ENCODE measurements at places on chromosomes 12 and 14.

DNA sequence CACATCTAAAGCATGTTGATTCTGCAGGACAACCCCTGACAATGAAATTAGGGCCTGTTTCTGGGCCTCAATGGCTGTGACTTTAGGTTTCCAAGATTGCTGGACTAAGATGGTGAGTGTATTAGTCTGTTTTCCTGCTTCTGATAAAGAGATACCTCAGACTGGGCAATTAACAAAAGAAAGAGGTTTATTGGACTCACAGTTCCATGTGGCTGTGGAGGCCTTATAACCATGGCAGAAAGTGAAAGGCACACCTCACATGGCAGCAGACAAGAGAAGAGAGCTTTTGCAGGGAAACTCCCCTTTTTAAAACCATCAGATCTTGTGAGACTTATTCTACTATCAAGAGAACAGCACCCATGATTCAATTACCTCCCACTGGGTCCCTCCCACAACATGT lies 10.6 kb downstream of the IL22 start:
- DNase-seq, result no peak

- no peak for DNase-seq
These were observed 78.5 kb downstream of the PPFIBP1 start for GRCh38 chr12:27602516-27602915.

- no peak for DNase-seq
These were observed 37.7 kb downstream of the CCDC177 start for GRCh38 chr14:69536971-69537370.

DNA sequence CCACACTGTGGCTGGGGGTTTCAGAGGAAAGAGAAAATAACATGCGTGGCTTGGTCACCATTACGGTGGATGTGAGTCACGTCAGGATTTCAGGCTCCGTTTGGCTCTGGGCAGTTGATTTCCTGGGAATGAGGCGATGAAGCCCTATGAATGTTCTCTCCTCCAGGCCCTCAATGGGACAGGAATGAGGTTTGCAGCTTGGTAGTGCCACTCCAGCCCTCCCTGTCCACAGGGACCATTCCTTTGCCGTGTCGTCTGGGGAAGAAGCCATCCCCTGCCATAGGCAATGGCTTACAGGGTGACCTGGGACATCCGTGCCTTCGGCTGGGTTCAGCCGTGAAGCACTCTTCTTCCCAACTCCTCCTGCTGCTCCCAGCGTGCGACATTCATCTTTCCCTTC lies 95.0 kb downstream of the FBXL14 start:
- DNase-seq, result no peak

DNA sequence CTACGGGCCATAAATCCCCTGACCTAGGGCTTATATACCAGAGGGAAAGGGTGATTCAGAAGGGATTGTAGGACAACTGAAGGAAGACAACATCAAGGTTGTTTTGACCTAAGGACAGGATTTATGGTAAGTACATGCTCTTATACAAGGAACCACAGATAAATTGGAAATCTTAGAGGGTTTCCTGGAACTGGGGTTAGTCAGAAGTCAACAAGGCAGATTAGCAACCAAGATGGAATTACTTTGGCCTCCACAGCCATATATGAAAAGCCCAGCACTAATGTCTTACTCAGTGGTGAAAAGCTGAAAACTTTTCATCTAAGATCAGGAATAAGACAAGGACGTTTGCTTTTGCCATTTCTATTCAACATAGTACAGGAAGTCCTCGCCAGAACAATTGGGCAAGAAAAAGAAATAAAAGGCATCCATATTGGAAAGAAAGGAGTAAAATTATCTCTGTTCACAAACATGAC lies 5.4 kb downstream of the TMBIM4 start:
- DNase-seq, result no peak

- no peak for DNase-seq
These were observed 6.4 kb upstream of the CISTR start for GRCh38 chr12:53758081-53758729.

DNA sequence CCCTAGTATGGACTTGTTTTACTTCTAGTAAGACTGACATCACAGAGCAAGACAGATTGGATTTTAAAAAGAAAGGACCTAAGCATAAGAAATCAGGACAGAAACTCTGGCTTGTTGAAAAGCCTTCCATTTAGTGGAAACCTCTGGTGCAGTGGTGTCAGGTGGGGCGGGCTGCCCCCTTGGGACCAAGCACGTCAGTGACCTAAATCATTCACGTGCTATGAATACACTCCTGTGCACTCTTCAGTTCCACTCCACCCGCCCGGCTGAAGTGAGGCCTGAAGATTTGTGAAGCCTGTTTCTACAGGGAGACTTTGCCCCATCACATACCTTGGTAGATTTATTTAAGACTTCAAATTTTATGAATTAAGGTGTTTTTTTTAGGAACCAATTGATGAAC lies 58.2 kb upstream of the STRN3 start:
- DNase-seq, result no peak

DNA sequence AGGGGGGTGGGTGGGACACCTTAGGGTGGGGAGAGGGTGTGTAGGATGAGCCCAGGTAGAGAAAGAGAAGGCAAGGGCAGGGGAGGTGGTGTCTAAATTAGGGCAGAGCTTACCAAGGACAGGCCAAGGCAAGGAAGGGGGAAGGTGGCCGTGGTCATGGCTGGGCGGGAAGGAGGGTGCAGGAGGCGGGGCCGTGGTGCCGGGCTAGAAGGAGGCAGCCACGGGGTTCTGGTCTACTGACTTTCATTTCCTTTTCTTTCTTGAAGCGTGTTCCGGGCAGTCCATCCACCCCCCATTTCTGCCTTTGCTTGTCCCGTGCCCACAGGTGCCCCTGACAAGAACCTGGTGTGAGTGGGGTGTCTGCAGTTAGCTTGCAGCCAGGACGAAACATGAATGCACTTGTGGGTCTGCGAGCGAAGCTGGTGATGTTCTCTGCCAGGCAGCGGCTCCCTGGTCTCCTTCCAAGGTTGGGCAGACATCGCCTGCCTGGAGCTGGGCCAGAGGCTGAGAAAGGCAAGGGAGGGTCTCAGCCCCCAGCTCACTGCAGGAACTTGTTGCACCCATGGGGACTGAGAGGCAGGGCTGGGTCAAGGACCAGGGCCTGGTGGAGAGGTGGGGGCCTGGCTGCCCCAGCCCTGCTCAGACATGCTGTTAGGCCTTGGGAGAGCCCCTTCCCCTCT lies 58.2 kb downstream of the KIF26A start:
- DNase-seq, result no peak
